ENCODE measurements at places on chromosomes 2 and 18.

GRCh38 chr18:55252053-55252675 is 292.9 kb upstream of the CCDC68 start:
- no peak for DNase-seq

DNA sequence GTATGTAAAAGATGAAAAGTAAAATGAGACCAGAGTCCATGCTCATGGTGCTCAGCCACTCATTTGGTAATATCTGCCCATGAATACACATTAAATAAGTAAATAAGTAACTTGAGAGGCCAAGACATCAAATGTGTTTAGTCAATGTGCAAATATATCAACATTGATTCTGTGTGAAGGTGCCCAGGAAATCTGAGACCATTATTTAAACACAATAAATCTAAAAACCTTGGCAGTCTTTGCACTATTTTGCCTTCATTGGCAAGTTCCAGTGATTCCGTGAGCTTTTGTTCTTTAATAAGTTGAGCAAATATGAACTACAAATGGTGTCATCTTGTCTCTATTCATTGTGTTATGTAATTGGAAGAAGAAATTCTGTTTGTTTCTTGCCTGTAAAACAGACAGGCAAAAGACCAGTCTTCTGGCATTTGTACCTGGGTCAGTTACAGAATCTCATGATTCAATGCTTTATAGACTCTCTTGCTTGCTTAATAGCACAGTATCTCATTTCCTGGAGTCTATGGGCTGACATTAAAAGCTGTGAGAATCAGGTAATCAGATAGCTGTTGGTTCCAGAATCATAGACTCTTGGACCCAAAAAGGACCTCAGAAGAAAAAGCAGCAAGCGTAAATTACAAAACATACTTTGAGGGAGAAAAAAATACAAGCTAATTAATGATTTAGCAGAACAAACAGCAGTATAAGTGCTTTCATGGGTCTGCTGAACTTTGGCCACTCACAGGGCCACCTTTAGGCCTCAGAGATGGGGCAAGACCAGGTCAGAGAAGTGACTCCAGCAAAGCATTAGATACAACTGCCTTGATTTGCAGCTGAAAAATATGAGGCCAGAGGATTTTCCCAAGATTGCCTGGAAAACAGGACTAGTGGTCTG is 20.0 kb upstream of the SERPINB3 start:
- no peak for DNase-seq

DNA sequence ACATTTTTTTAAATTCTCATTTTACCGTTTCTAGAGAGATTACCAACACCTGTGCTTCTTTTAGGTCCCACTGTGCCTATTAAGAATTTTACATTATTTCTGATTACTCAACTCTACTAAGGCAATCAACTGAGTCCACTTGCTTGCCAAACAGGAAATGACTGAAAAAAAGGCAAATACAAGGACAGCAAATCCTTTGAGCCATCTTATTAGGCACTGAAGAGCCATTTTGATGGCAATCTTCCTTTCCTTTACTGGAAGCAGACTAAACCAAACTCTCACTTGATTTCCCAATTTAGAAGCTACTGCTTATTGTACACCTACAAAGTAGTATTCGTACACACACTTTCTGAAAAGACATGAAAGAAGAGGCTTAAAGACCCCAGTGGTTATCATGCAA is 121.4 kb upstream of the COL3A1 start:
- DNase-seq: no peak

DNA sequence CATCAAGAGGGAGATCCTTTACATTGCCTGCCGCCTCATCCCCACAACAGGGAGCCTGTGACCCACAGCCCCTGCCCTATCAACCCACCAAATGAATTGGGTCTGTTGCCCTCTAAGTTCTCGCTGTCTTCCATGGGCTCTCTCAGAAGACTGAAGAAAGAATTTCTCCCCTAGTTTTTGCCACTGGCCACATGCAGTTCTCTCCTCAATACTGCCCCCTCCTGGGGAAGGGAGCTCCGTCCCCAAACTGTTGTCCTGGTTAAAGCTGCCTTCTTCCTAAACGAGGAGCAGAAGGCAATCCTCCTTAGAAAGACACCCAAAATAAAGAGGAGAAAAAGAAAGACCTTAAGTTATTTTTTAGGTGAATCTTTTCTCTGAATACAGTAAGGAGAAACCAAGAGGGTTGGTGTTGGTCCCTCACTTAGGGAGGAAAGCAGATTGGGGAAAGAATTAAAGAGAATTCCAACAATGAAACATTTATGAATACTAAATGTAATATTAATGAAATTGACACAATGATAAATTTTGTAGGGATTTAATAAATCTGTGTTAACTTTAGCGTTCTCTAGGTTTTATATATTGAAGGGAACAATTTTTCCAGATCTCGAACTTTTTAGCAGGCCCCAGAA is 31.1 kb upstream of the SATB2 start:
- DNase-seq: peak; percentile 38

DNA sequence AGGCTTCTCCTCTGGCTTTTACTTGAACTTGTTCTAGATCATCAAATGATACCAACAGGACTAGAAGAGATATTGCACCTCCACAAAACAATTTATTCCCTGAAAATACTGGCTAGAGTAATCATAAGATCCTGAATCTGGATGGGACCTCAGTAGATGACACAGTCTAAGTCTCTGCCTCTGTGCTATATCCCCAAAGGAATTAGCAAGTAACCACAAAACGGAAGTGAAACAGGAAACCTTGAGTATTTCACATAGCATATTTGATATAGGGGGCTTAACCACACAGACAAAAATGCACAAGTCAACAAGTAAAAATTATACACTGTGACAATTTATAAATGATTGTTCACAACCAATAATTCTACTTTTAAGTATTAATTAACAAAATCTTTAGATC is 456.9 kb upstream of the TNP1 start:
- DNase-seq: no peak

DNA sequence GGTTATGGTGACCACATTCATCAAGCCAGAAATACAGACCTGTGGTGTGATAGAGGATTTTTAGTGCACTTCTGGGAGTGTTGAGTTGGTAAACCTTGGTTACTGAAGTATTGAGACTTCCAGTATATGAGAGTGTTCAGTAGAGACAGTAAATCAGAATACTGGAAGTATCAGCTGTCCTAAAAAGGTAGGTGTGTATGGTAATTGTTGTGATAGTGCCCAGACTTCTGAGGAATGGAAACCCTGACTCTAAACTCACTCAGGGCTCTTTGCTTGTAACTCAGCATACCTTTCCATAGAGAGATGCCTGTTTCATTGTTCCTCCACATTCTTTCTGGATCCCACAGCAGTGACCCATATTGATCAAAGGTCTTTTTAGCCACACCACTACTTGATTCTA is 217.1 kb downstream of the SETBP1 start:
- no peak for DNase-seq

- no peak for DNase-seq
Measured at GRCh38 chr2:181231886-181232621, 225.1 kb upstream of the ITGA4 start.

DNA sequence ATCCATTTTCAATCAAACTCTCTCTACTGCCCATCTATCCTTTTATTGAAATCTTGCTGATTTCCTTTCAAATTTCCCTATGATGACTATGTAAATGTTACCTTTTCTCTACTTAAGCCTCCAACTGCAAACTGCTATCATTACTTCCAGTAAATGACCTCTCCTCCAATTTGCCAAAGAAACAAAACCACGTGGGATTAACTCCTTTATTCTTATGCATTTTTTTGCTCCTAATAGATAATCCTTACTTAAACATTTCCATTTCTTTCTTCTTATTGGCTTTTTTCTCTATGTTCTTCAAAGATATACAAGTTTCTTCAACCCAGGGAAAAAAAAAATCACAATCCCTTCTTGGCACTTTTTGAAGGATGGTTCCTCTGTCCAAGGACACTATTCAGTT is 61.2 kb downstream of the CCDC88A start:
- DNase-seq: no peak

GRCh38 chr2:181784556-181784955 is 104.2 kb upstream of the NEUROD1 start:
- no peak for DNase-seq

- DNase-seq: peak; percentile 80
Measured at GRCh38 chr18:7272311-7273049, 41.6 kb downstream of the LRRC30 start.

DNA sequence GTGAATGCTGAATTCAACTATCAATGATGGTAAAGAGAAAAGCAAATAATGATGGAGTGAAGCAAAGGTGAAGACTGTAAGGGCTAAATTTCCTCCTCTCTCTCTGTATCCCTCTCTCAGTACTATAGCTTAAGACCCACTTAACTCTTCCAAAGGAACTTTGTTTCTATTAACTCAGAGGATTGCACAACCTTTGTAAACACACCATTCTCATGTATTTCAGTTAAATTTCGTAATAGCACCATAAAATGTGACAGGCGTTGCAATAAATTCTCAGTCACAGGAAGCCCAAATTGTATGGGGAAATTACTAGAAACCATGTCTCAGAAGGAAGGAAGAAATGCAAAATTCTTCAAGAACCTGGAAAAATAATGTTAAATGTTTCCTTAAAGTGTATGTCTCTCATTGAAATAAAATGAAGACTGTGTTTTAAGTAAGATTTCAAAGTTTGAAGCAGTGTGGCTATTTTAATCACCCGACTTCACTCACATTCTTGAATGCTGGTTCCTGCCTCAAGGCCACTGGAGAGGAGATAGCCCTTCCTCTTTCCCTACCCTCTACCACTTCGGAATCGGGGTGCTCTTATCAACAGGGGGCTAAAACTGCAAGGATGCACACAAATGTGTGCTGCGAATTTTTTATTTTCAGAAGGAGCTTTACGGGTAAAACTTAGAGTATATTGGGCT is 112.1 kb downstream of the FTCDNL1 start:
- no peak for DNase-seq

DNA sequence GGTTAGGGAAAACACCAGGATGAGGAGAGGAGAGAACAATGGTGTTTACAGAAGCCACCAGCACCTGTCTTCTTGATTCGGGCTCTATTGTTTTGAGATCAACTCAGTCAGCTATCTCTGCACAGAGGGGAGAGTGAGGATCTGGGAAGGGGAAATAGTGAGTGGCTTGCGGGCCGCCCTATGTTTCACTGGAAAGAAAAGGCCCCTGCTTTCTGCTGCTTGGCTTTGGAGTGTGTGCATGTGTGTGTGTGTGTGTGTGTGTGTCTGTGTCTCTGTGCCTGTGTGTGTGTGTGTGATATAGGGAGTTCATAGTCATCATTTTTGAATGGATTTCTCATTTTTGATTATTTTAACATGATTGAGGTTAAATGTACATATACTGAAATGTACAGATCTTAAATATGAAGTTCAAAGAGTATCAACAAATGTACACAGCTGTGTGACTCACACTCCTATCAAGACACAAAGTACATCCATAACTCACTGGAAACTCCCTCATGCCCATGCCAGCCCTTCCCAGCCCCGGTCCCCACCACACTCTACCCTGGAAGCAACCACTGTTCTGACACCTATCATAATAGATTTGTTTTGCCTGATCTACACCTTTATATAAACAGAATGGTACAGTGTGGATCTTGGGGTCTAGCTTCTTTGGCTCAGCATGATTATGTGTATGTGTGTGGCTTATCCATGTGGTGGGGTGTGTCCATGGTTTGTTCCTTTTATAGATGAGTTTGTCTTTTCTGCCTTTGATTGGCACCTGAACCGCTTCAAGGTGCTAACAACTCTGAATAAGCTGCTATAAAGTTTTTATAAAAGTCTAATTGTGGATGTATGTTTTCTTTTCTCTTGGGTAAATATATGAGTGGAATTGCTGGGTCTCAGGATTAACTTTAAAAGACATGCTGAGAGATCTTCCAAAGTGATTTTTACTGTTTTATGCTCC is 258.3 kb downstream of the SETBP1 start:
- DNase-seq: no peak

DNA sequence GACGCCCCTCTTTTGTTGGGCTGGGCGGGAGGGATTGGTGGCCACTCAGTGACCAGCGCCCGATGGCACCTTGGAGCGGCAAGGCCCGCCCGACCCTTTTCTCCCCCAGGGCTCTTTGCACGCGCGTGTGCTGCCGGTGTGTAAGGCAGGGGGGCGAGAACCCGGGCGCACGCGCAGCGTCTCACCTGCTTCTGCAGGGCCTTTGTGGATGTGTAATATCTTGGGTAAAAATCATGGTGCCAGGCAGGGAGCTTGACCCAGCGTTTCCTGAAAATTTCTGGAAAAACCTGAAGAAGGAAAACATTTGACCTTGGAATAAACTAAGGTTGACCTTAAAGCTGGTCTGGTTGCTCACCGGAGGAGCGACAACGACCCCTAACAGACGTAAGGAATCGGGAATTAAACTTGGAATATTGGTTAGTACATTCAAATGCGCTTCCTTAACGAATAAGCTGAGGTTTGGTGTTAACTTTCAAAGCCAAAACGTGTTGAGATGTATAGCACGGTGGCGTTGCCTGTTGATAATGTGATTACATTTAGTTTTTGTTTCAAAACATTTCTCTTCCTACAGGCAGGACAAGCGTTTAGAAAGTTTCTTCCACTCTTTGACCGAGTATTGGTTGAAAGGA is 438 bp downstream of the HSPE1 start:
- no peak for DNase-seq

DNA sequence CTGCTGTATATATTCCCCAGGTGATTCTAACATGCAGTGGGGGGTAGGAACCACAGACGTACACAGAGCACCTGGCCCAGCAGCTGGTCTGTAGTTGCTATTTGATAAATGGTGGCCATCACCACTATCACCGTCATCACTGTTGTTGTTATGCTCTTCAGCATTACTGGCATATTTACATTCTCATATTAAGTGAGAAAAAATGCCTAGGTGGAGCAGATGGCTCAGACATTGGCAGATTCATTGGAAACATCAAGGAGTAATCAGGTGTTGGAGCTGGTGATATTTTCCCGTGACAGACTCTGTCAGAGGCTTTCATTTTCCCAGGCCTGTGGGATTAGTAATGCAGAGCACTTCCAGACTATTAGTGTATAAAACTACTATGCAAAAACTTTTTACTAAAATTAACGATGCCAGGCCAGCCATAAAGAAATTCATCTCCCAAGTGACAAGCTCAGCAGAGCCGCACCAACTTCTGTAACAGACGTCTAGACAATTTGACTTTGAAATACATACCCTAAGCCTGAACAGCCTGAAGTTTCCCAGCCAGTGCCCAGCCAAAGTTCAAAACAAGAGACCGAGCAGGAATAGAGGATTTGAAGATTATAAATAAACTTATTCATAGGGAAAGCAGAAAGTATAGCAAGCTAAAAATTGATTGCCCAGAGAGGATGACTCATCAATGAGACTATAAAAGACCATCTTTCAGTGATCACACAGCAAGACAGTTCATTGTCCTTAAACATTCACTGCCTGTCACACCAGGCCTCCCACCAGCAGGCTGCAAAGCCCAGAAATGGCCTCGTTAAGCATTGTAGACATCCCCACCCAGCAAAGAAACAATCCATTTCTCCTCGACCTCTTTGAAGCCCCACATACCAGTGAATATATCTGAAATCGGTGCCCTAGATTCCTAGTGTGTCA is 247.4 kb upstream of the CHAC2 start:
- DNase-seq: no peak
